Stimulated activated CD8-positive, alpha-beta memory T cell treated with anti-CD3 and anti-CD28 coated beads, Interleukin-15, amount 100 ng/mL, for 24 hours (primary cell): ENCODE measurements at places on chromosomes 12 and 14.

- DNase-seq, result no peak
Observed at GRCh38 chr14:90499121-90499520, 102.3 kb downstream of the CALM1 start.

- no peak for DNase-seq
Observed at GRCh38 chr12:88299567-88300101, 157.5 kb downstream of the TMTC3 start.

GRCh38 chr12:8561011-8561410 lies 20.3 kb upstream of the CLEC4E start:
- no peak for DNase-seq

DNA sequence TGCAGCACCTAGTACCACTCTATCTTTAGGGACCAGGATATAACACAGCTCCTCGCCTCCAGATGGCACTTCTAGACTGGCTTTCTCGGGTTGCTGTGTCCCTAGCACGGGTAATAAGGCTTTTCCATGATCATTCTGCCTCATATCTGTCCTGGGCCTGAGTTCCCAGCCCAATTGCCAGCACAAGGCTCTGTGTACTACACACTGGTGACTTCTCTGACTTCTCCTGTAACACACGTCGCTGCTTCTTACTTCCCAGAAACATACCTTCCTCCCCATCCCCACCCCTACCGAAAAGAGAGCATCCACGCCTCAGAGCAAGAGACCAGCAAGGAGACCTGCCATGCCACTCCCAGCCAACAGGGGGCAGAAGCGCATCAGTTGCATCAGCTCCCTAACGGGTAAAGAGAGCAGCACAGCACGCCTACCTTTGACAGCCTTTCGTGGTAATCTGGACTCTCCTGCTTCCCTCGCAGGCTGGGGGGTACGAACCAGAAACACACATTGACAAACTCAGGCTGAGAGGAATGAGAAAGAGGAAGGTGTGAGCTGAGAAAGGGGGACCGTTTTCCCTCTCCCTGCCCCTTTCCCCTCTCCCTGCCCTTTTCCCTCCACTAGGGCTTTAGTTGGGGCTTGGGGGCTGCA lies 21.2 kb upstream of the ZNF740 start:
- DNase-seq, result peak; percentile 67

DNA sequence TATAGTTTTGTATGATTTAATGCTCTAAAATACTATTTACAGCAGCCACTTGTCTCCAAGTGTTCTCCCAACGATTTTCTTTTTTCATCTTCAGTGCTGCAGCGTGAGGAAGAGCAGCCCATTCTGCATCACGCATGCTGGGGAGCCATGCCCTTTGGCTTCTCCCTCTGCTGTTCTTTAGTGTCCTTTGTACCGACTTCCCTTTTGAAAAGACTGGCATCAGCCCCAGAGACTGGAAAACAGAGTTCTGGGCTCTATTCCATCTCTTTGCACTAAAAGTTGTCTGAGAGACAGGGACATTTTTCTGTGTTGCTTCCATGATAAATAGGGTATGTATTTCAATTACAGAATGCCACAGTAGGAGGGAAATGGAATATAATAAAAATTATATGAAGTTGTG lies 105.1 kb downstream of the RERG start:
- no peak for DNase-seq

GRCh38 chr12:110077800-110078199 lies 29.5 kb upstream of the C12orf76 start:
- no peak for DNase-seq
